ENCODE measurements at places on chromosomes 5 and 9. TPM values are rescaled to one million over a fixed set of nuclear protein-coding genes. Genes with fewer than 3 reads are reported as not detected.

DYNC2I2 gene
- total RNA-seq = 84.8 TPM

FCN2 gene
- total RNA-seq = not detected

ARL14EPL gene
- not detected for total RNA-seq

C1QTNF2 gene
- total RNA-seq = 3.0 TPM

ANKRD34B gene
- not detected for total RNA-seq

BRD9 gene
- total RNA-seq = 69.7 TPM

PCDHGA10 gene
- total RNA-seq = 12.9 TPM

OBP2B gene
- not detected for total RNA-seq

All from lung (tissue), 17 donors.